ENCODE measurements at places on chromosomes 7 and 10.

DNA sequence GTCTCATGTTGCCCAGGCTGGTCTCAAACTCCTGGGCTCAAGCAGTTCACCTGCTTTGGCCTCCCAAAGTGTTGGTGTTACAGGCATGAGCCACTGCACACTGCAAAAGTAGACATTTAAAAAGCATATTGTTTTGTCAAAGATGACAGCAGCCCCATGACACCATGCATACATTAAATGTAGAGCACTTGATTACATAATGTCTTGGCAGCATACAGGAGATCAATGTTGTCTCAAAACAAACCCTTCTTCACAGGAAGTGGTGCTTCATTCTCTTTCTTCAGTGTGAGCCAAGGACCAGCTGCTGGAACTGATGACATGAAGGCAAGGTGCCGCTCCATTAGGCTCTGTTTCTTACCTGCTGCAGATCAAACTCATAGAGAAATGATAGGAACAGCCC is 218.4 kb downstream of the KLF6 start:
- no peak for DNase-seq

GRCh38 chr7:150857276-150858055 is 5.1 kb downstream of the AOC1 start:
- no peak for DNase-seq

- DNase-seq = no peak
Measured at GRCh38 chr7:1725766-1726630, 55.9 kb downstream of the ELFN1 start.

DNA sequence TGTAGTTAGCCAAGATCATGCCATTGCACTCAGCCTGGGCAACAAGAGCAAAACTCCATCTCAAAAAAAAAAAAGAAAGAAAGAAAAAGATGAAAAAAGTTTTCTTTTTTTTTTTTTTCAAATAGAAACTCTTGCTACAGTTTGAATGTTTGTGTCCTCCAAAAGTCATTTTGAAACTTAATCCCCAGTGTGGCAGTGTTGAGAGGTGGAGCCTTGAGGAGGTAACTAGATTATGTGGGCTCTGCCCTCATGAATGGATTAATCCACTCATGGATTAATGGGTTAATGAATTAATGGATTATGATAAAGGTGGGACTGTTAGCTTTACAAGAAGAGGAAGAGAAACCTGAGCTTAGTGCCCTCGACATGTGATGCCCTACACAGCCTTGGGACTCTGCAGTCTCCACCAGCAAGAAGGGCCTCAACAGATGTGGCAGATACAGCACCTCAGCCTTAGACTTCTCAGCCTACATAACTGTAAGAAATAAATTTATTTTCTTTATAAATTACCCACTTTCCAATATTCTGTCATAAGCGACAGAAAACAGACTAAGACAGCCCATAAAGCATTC is 25.1 kb downstream of the CPEB3 start:
- DNase-seq = no peak

DNA sequence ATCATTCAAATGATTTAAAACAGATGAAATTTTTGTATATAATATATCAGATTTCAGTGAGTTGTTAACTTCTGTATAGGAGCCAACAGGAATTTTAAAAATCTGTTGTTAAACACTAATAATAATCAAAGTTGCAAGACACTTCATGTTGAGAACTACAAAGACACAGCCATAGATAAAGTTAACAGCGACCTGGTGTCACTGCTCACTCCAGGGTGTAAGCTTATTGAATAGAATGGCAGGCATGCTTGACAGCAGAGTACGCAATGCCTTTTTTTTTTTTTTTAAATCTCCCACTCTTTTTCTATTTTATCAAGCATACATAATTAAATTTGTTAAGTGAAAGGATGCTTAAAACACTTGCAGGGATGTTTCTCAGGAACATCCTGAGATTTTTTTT is 32.0 kb downstream of the PCDH15 start:
- DNase-seq = no peak

- DNase-seq = peak; percentile 30
Measured at GRCh38 chr10:75294866-75295701, 59.3 kb upstream of the COMTD1 start.

- no peak for DNase-seq
Measured at GRCh38 chr7:128307061-128307460, 36.6 kb downstream of the RBM28 start.

DNA sequence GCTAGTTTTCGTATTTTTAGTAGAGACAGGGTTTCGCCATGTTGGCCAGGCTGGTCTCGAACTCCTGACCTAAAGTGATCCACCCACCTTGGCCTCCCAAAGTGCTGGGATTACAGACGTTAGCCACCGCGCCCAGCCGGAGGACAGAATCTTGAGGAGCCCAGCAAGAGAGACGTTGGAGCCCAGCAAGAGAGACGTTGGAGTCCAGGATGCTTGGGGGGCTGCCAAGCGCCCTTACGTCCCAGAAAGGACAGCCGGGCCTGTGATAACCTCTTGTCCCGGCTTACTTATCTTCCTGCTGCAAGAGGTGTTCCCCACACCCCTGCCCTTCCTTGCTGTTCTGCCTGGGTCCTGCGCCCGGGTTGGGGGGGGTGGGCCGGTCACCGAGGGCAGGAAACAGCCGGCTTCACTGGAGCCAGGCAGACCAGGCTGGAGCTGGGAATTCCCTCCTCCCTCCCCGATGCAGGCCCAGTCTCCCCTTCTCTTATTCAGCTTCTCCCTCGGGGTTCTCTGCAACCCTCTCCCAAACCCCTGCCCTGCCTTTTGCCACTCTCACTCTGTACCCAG is 1.9 kb upstream of the EPHB4 start:
- DNase-seq = no peak

GRCh38 chr7:21944616-21945453 is 864 bp downstream of the CDCA7L start:
- no peak for DNase-seq

DNA sequence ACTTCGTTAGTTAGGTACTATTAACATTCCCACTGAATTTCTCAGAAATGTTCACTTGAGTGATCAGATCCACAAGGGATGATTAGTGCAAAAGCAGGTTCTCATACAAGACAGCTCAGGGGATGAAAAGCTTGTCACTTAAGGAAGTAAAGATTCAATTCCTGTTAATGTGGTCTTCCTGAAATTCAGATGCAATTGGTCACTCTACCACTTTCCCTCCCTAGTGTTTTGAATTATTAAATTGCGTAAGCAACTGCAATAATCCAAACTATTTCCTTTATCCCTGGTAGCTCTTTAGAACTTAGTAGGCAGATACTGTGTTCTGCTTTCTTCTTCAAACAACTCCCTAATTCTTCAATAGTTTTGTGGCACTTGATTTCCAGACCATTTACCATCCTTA is 121.4 kb downstream of the MAGI2 start:
- no peak for DNase-seq

DNA sequence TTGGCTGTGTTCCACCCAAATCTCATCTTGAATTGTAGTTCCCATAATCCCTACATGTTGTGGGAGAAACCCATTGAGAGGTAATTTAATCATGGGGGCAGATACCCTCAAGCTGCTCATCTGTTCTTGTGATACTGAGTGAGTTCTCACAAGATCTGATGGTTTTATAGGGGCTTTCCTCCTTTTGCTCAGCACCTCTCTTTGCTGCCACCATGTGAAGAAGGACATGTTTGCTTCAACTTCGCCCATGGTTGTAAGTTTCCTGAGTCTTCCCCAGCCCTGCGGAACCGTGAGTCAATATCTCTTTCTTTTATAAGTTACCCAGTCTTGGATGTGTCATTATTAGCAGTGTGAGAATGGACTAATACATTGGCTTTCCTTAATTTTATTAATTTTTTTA is 527.8 kb downstream of the MDFIC start:
- no peak for DNase-seq

- no peak for DNase-seq
Measured at GRCh38 chr7:41058986-41059741, 643.7 kb downstream of the INHBA start.

DNA sequence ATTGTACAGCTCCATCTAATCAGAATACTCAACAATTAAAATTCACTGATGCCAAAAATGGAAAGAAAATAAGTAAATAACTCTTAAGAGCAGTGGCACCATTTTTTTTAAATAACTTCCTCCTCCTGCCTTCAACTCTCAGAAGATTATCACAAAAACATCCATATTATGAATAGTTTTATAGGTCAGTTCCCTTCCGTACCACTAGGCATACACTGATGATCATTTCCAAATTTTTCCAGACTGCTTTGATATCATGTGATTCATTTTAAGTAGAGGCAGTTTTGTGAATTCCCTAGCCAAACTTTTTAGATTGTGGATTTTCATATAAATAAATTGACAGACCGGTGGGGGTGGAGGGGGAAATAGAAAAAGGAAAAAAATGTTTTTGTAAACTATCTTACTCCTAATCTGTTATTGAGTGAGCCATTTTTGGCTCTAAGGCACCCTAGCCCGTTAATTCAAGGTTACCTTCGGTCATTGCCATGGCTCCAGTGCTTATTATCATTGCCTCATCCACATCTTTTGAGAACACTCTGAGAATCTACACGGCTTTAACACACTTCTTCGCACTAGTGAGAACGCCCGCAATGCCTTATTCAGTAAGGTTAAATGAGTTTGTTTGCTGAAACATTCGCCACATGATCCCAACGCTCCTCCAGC is 1.0 kb downstream of the FAM107B start:
- no peak for DNase-seq

- DNase-seq = no peak
Measured at GRCh38 chr7:45579391-45579801, 5.2 kb downstream of the ADCY1 start.

DNA sequence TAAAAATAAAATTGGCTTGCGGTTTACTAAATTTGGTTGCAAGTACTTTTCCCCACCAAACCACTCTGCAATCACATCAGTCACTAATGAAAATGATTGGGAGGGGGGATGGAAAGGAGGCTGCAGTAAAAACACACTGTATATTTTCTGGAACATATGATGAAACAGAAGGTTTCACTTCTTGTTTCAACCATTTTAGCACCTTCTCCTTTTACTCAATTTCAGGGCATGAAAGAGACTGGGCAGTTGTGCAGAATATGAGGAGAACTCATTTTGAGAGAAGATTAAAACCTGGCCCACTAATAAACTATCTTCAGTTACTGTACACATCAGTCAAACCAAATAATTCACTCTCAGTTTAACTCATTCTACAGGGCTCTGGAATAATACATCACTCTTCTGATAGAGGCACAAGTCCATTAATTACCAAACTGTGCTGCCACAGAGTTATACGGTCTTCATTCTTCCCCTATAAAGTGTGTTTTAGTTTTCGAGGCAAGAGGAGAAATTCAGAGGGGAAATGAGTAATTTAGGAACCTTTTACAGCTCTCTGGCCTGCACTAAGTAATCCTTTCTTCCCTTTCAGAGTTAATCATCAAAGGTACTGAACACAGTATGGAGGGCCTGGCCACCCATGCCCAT is 25.5 kb downstream of the JAZF1 start:
- DNase-seq = no peak

DNA sequence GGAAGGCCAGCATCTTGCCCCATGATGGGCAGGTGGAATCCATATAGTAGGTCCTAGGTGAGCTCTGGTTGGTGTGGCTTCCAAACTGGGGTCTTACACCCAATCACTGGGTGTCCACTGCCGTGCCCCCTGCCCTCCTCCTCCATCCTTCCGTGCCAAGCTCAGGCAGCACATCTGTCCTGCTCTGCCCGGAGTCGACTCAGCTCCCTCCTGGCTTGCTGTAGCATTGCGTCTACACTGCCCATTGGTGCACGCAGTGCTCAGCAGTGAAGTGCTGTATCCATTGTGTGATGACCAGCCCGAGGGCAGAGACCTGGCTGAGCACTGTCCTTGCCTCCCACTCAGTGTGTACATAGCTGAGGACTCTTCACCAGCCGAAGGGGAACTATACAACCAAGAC is 148.4 kb downstream of the ADAM12 start:
- no peak for DNase-seq

- DNase-seq = no peak
Measured at GRCh38 chr10:117721873-117722272, 179.3 kb downstream of the EMX2 start.

DNA sequence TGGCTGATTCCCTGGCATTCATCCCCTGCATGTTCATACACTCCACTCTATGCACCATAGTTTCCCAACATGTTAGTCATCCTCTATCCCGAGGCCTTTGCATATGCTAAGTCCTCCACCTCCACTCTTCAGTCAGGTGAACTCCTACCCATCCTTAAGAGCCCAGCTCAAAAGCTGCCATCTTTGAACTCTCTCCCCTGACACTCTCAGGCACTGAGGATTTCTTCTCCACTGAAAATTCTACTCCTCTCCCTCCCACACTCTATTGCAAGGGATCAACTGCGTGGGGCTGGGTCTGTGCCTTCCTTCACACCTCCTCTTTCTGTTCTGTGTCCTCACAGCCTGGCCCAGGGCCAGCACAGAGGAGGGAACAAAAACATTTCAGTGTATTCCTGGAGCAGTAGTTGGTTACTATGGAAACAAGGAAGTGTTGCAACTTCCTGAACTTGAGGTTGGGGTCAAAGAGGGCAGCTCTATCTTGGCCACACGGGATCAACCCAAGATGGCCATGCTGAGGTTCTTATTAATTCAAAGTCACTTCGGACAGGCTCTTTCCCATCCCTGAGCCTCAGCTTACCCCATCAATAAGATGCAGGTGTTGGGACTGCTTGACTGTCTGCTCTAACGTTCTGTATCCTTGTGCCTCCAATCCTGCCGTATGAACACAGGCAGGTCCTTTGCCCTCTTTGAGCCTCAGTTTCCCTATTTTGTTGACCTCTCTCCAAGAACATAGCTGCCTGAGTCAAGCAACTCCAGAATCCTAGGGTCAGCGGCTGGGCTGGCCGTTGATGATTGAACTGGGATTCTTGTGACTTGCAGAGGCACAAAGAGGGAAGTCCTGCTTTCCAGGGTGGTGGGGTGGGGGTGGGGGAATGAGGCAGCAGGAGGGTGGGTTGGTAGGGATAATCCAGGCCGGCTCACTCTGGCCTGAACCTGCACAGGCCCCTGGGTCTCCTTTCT is 15.5 kb downstream of the ZMIZ1 start:
- DNase-seq = no peak

DNA sequence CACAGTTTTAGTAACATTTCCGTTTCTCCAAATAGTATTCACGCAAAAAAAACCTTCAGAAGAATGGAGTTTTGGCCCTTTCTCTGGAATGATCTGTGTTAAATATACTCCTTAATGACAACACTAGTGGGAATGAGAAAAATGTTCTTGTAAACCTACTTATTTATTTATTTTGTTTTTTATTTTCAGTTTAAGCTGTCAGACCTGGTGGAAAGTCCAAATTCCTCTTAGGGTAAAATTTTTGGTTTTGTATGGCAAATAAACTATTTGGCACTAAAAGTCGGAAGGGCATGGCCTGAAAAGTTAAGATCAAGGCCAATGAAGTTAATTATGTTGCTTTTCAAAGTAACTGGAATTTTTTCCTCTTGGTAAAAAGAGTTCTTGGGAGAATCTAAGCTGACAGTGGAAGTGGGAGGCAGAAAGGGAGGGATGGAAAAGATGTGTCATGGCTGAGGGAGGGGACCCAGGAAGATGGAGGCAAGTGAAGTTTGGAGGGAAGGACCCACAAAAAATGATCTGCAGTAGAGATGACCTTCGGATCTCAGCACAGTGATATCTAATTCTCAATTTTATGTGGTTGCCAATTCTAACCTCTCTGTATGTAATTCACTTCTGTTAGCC is 33.5 kb upstream of the VPS41 start:
- DNase-seq = no peak

Data from non-pigmented ciliary epithelial cell (primary cell).